ENCODE measurements at places on chromosomes 7 and 10.

GRCh38 chr10:20034732-20035131 lies 218.5 kb downstream of the PLXDC2 start:
- DNase-seq, result no peak

DNA sequence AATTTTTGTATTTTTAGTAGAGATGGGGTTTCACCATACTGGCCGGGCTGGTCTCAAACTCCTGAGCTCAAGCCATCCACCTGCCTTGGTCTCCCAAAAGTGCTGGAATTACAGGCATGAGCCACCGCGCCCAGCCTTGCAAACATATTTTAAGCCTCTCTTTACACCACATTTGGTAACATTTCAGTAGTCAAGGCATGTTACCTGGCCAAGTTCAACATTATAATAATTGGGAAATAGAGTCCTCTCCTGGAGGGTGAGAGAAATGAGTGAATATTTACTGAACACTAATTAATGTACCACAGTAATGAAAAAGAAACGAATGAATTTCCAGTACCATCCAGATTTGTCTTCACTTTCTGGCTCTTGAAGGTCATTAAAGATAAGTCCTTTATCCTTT lies 10.0 kb upstream of the CNOT4 start:
- no peak for DNase-seq

DNA sequence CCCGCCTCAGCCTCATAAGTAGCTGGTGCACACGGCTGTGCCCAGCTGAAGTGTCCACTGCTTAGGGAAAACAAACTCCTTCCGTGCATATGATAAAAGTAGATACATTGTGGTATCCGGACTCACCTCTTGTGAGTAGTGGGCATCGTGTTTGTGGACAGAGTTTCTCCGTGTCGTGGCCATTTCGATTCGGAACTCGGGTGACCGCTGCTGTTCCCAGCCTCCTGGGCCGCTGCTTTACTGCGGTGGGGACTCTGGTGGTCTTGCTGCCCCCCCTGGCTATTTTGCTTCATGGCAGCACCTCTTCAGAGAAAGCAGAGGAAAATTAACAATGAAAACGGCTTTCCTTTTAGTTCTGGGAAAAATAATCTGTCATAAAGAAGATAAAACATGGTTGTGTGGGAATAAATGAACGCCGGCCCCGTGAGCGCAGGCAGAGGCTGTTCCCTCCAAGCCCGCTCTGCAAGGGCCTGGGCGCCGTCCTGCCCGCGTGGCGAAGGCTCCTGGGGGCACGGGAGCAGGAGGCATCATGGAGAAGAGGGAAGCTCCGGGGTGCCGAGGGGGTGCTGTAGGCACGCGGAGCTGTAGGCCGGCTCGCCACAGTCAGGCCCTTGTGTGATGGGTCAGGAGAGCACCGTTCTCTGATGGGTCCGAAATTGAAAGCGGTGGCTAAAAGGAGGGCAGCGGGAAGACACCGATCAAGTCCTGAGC lies 107.4 kb downstream of the ACTR3B start:
- no peak for DNase-seq

- peak; percentile 75 for DNase-seq
Observed at GRCh38 chr7:32905175-32905662, 13.7 kb upstream of the KBTBD2 start.

DNA sequence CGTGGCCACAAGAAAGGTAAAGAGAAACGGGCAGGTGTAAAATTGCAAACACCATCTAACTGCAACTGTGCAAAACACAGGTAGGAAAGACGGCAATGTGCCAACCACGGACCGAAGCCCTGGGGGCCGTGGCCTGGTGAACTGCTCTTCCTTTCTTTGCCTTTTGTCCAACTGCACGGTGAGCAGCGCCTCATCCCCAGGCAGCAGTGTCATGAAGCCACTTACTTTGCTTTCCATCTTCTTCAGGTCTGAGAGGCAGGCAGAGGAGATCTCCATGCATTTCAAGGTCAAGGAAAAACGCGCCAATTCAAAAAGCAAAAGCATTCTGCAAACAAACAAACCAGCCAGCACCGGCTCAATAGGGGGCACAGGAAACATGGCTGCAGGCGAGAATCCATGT lies 12.9 kb downstream of the CFAP46 start:
- no peak for DNase-seq

DNA sequence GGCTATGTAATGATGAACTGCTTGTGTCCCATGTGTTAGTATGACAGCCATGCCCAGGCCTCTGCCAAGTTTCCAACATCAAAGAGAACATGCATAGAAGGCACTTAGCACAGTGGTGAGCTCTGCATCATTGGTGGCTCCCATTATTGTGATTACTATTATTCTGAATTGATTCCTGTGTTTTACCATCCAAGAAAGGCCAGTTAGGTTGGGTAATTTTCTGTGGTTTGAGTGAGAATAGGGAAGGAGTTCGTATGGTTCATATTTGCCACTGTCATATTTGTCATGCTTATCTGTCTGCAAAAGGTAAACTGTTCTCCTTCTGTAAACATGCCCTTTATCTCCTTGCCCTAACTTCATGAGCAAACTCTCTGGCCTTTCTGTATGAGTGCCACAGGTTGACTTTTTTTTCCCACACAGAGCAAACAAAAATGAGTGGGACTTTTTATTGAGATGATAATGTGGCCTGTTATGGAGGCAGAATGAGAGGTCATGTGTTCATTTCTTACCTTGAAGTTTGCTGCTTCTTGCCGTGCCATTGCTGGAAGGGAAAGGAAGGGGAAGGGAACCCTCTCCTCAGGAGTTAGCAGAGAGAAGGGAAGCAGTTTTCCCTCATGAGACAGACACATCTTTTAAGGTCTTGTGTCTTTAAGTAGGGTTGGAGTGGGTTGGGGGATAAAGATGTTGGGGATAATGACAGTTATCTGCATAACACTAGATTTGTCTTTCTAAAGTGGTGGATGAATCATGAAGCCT lies 301.9 kb downstream of the LRMDA start:
- DNase-seq, result no peak

DNA sequence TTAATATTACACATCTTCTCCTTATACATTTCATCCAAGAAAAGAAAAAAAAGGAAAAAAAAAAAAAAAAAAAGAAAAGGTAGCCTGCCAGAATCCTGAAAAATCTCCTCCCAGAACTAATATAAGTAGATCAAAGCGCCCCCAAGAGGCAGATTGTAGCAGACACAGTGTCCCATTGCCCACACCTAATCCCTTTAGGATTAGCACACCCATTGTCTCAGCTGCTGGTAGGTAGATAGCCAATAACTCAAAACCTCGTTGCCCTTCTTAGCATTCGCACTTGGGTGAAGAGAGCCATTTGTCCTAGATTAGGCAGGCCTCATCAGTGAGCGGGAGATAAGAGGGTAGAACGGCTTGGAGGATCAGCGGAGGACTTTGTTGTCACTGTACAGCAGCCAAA lies 100.2 kb upstream of the SORCS1 start:
- no peak for DNase-seq

GRCh38 chr10:27743877-27744801 lies 1.5 kb downstream of the MKX start:
- peak; percentile 53 for DNase-seq
